AG08396 (cell line): ENCODE measurements at places on chromosomes 12 and 14.

GRCh38 chr14:24605435-24606190, 3.9 kb downstream of the GZMH start:
- DNase-seq: no peak

DNA sequence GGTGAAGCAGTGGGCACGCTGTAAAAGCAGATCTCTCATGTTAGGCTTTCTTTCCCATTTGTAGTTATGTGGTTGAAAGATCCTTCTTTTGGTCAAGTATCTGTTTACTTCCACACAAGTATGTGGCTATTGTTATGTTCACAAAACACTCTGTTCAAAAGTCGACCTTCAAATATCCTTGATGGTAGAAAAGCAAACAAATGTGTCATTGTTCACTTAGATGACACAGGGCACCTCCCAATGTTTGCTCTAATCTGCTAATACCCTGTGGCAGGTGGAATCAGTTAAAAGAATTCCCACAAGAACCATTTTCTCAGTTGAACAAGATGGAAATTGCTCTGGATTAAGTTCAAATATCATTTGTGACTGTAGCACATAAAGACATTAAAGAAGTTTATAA, 43.6 kb upstream of the NAA30 start:
- no peak for DNase-seq

GRCh38 chr12:114361545-114361944, 44.4 kb downstream of the TBX5 start:
- no peak for DNase-seq

- no peak for DNase-seq
Measured at GRCh38 chr12:102468261-102468915, 12.0 kb downstream of the IGF1 start.

DNA sequence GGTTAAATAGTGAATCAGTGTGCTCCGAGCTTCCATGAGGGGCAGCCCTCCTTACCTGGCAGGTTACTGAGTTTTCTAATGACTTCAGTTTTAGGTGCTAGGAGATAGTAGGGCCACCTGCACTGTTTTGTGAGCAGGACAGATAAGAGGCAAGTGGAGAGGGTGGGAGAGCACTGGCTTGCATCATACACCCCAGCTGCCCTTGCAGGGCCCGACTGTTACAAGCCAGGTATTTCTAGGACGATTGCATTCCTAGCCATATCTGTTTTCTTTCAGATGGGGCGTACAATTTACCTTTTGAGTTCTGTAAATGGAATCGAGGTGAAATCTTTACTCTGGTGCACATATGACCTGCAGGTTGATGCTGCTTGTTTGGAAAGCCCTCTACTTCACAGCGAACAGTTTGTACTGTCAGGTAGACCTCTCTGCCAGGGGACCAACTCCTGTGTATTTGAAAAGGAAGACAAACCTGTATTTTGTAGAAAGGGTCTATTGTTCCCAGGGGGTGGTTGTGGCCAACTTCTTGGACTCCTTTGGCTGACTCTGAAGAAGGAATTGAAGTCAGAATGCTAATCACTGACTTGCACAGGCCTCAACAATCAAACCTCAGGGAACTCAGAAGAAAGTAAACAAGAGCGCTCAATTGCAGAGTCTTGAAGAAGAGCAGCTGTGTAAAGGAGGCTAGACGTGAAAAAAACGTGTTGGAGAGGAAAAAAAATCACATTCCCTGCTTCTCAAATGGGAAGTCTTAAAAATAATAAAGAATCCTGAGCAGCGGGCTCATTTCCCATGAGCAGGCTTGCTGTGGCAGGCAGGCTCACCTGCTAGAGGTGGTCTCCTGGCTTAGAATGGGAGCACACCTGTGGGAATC, 57.3 kb downstream of the ETV6 start:
- DNase-seq: no peak

GRCh38 chr14:95250936-95251335, 68.8 kb downstream of the CLMN start:
- DNase-seq: no peak

- DNase-seq: no peak
Measured at GRCh38 chr12:123442774-123443173, 6.3 kb upstream of the RILPL2 start.

- no peak for DNase-seq
Measured at GRCh38 chr14:104983231-104983721, 2.3 kb upstream of the CLBA1 start.

- DNase-seq: no peak
Measured at GRCh38 chr12:125797421-125798175, 732.4 kb downstream of the AACS start.

DNA sequence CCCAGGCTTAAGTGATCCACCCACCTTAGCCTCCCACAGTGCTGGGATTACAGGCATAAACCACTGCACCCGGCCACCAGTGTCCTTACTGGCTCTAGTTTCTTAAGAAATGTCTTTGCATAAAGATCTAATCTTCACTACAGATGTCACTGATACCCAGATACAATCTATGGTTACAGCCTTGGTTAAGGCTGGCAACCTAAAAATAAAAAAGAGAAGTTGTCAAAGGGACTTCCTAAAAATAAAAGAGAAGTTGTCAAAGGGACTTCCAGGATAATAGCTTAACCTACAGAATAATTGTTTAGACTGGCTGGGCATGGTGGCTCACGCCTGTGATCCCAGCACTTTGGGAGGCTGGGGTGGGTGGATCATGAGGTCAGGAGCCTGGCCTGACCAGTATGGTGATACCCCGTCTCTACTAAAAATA, 27.6 kb downstream of the ETFBKMT start:
- DNase-seq: no peak

- no peak for DNase-seq
Measured at GRCh38 chr12:132804426-132804861, 24.2 kb downstream of the GOLGA3 start.

GRCh38 chr14:34935488-34935887, 47.3 kb upstream of the SRP54 start:
- no peak for DNase-seq

- DNase-seq: no peak
Measured at GRCh38 chr12:5043589-5044419, at the start of gene KCNA5. TSS of gene KCNA5 (plus strand) at chr12:5043879. CDS start at chr12:5044148, 269 bp downstream.

DNA sequence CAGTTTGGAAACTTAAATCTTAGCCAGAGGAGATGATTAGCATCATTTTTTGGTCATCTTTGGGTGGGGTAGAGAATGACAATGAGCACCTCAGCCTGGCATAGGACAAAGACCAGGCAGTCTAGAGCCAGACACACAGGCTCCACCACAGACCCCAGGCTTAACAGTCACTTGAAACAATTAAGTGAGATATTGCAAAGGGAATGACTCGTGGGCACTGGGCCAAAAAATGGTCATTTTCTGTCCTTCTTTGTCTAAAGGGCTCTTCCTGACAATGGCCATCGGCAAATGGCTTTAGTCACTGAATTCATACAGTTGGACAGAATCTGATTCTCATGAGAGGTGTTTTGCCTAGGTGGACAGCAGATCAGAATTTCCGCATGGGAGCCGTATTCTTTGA, 78.0 kb upstream of the DICER1 start:
- DNase-seq: no peak

- no peak for DNase-seq
Measured at GRCh38 chr14:50055461-50056228, 60.7 kb downstream of the VCPKMT start.

DNA sequence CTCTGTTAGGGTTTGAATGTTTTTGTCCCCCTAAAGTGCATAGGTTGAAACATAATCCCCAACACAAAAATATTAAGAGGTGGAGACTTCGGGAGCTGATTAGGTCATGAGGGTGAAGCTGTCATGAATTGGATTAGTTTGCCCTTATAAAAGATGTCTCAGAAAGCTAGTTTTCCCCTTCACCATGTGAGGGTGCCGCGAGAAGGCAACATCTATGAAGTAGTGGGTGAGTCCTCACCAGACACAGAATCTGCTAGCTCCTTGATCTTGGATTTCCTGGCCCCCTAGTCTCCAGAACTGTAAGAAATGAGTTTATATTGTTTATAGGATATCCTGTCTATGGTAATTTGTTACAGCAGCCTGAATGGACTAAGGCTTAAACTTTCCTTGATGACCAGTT, 301.5 kb upstream of the ATP2B1 start:
- no peak for DNase-seq
